ENCODE measurements at places on chromosomes 2 and 18. TPM values are rescaled to one million over a fixed set of nuclear protein-coding genes. Genes with fewer than 3 reads are reported as not detected.

DNA sequence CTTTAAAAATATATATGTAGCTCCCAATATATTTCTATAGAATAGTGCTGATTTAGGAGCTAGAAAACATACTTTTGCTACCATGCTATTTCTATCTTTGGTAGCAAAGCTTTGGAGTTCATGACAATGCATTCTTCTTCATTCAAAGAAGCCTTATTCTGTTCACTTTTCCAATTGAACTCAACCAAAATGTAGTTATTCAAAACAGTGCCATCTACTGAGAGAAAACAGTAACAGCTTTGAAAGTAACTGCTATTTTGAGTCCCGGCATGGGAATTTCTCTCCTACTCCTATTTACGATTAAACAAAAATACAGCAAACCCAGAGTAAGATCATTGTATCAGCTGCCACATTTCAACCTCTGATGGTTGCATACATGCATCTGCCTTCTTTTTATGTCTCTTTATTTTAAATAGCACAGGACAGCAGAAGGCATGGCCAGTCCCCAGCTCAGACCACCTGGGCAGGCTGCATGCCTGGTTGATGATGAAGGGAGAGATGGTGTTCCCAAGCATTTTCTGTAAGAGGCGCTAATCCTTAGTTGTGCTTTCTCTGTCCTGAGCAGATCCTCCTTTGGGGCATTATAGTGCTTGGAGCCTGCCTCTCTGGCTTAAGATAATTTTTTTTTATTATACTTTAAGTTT is 69.7 kb upstream of the SULT1C3 start:
- DNase-seq: no peak

DNA sequence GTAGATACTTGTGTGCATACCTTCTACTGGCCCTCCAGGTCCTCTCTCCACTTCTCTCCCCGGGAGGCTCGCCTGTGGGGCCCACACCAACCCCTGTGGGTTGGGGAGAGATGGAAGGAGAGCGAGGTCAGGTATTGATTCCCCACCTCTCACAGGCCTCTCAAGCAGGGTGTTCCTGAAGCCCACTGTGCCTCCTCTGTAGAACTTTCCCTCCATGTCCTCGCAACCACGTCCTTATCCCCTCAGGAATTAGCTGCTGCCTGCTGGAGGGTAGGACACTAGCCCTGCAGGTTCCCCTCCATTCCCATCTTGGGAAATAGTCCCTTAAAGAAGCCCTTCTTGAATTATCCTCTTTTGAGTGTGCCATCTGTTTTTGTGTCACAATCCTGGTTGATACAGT is 38.9 kb upstream of the KLF11 start:
- DNase-seq: no peak

The RMDN2 gene
- 21.9 TPM for total RNA-seq

The VIT gene
- total RNA-seq: 4.2 TPM

The PARD6G gene
- 7.3 TPM for total RNA-seq

Data from lower lobe of right lung (tissue), 2 donors.